ENCODE measurements at places on chromosomes 7 and 10.

- no peak for DNase-seq
Measured at GRCh38 chr10:123746942-123747341, 80.8 kb downstream of the GPR26 start.

- no peak for DNase-seq
Measured at GRCh38 chr10:94046098-94046497, 52.4 kb downstream of the PLCE1 start.

DNA sequence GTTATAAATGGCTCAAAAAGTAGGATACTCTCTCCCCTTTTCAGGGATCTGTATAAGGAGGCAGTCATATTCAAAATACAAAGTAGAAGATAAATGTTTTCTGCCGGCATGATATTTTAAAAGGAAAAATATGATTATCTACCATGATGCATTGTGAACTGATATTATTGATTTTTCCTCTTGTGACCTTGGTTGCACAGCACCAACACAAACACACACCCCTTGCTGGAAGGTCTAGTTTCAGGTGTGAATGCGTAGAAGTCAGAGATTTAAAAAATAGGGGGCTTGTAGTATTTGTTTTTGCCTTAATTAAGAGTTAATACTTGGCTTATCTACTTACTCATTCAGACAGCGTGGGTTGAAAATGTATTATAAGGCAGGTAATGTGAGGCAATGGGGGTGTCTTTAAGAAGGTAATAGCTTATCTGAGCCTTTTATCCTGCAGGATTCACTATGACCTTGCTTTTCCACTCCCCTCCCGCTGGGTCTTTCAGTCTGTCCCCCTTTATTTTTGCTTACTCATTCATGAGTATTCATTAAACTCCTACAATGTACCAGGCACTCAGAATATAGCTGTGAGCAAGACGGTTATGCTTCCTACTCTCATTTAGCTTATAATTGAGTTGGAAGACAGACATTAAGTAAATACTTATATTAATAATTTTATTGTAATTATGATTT, 390.6 kb downstream of the SDK1 start:
- no peak for DNase-seq

DNA sequence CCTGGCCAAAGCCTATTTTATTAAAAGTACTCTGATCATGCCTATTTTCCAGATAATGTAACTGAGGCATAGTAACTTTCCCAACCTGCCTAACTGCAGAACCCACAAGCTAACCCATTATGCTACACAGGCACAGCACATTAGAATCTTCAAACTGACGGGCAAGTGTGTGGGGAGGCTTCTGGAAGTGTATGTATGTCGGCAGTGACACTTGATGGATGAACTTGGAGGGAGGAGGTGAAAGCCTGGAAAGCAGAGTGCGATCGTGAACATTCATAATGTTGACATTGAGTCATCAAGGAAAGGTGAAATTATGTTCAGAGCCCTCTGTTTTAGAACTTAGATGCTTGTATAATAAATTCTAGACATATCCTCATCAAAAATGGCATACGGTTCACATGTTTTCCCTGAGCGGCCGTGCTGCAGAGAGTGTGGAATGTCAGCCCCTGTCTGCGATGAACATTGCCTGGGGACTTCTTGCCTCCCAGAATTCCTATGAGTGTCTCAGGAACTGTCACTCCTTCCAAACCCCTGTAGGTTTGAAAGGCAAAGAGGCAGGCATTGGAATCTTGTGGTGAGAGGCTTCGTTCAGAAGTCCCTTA, 102.4 kb downstream of the SLIT1 start:
- no peak for DNase-seq

GRCh38 chr7:2759736-2760097, 71.7 kb downstream of the AMZ1 start:
- DNase-seq = no peak

All from cardiac muscle cell (in vitro differentiated cells and primary cell).